Stimulated activated CD4-positive, alpha-beta T cell treated with anti-CD3 and anti-CD28 coated beads, Interleukin-1b, Interleukin-23, amount 100 ng/mL, for 1 hour (primary cell): ENCODE measurements at places on chromosomes 1 and 21.

- DNase-seq: no peak
Measured at GRCh38 chr1:240285540-240285939, 193.9 kb downstream of the FMN2 start.

DNA sequence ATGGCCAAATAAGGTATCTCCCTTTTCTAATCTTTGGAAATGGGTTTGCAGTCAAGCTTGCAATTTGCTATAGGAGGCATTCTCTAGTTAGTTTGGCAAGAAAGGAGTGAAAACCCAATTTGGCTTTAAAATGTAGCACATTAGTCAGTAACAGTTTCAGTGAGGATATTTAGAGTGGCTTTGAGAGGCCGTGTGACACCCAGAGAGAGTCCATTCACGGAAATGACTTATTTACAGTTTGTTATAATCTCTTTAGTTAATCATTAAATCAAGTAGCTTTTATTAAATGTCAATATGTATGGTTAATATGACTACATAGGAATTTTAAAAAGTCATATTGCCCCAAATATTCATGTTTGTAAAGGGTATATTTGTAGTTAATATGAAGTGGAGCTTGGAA, 9.6 kb downstream of the ZBTB18 start:
- DNase-seq: no peak

DNA sequence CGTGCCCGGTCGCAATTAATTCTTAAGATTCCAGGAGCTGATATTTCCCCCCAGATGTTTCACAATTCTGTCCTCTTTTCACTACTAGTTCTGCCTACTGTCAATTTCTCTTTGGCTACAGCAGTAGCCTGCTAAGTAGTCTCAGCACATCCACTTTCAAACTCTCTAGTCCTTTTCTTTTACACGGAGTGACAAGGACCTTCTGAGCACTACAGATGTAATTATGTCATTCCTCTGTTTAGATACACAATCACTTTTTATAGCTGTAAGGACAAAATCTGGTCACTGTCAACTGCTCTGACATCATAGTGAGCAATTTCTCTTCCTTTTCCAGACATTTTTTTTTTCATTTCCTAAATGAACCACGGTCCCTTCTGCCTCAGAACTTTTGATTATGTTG, 421.7 kb upstream of the CHRM3 start:
- no peak for DNase-seq

- DNase-seq: no peak
Measured at GRCh38 chr1:55127827-55128343, 87.3 kb downstream of the USP24 start.

DNA sequence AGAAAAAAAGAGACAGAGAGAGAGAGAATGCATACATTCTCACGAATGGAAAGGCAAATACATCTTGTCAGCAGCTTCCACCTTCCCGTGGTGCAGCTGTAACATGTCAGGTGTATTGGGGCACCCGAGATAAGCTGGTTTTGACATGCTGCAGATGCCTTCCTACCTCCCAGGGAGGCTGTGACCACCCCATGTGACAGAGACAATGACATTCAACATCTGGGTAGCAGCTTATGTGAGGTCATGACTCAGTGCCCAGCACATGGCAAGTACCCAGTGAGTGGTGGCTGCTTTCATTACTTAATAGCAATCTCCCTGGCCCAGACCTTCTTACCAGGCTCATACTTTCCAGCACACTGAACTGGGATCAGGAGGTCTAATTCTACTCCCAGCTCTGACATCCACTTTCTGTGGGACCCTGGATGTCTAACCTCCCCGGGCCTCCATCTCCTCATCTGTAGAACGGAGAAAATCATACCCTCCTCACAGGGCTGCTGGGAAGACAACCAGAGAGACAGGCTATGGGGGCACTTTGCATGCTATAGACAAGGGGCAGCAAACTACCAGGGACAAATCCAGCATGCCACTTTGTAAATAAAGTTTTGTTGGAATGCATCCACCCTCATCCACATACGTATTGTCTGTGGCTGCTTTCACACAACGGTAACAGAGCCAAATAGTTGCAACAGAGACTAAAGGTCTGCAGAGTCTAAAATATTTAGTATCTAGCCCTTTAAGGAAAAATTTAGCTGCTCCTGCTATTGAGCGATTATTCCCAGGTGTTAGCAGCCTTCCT, 38.5 kb upstream of the ZBTB40 start:
- DNase-seq: no peak

GRCh38 chr1:24528744-24529143, 26.1 kb downstream of the RCAN3 start:
- DNase-seq: no peak

DNA sequence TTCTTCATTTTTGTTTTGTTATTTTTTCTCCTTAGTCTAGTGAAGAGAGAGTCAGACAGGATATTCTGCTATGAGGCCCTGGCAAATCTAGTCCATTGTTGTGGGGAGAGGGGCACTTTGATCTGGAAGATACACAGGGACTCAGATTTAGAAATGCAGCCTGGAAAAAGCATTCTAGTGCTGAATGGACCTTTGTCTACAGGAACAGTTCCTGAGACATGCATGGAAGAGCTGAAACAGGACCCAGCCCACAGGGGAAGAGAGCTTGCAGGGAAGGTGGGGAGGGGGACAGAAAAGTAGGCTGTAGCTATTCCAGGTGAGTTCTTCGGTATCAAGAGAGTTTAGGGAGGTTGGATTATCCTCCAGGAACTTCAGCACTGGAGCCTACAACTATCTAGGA, 98.5 kb downstream of the AKT3 start:
- DNase-seq: no peak

- no peak for DNase-seq
Measured at GRCh38 chr1:218394989-218395388, 49.9 kb downstream of the TGFB2 start.

DNA sequence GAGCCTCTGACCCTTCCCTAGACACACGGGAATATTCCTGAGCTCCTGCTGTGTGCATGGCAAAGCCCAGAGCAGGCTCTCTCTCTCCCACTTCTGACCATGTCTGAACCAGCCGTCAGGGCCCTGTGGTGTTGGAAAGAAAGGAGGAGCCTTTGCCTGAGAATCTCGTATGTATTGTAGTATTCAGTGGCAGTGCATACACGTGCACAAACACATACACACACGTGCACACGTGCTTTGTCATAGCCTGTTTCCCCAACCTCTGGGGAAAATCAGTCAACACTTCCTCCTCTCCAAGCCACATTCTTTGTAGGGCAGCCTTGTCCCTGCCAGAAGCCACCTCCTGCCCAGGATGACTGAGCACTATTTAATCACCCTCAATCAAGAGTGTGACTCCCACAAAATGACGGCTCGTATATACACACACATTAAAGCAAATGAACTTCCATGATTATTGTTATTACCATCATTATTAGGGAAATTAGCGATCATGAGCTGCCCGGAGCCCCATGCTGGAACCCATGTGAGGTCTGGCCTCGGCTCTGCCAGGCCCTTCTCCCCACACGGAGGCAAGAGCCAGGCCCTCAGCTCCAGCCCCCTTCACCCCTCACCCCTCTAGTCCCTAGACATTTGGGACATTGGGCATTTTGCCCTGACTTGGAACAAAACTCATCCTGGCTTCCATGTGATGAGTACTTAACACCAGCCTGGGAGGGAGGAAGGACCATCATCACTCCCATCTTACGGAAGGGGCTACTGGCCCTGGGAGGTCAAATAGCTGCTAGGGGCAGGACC, 331.9 kb downstream of the NPHP4 start:
- no peak for DNase-seq

- no peak for DNase-seq
Measured at GRCh38 chr1:167641786-167642500, 11.9 kb downstream of the RCSD1 start.

DNA sequence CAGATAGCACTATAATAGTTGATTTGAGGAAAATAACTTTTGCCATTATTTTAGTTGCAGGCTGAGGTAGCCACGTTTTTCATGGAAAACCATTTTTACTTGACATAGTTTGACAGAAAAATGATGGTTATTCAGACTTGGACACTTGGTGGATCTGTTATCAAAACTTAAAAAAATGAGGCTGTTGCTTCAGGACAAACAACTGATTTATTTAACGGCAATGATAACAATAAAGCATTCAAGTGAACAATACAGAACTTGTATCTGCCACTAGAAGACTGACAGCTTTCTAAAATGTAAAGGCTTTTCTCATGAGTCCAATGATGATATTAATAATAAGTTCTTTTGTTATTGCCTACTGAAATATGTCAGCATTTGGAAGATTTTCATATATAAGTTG, 322.9 kb downstream of the BRINP3 start:
- DNase-seq: no peak

DNA sequence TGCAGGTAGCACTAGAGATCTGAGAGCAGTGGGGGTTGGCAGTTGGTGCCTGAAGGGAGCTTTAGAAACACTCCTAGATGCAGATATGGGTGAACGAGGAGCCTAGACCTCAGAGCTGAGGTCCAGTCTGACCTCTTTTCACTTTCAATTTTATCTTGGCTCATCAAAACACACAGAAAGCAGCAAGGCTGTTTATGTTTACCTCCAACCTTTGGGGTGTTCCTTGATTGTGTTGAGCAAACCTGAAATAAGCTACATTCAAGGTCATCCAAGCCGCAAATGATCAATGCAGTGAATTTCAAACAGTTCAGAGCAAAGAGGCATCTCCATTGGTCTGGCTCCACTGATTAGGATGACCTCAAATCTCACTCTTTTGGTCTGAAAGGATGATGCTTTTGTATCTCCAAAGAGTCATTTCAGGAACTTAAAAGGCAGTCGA, 1.3 kb downstream of the LY9 start:
- no peak for DNase-seq

DNA sequence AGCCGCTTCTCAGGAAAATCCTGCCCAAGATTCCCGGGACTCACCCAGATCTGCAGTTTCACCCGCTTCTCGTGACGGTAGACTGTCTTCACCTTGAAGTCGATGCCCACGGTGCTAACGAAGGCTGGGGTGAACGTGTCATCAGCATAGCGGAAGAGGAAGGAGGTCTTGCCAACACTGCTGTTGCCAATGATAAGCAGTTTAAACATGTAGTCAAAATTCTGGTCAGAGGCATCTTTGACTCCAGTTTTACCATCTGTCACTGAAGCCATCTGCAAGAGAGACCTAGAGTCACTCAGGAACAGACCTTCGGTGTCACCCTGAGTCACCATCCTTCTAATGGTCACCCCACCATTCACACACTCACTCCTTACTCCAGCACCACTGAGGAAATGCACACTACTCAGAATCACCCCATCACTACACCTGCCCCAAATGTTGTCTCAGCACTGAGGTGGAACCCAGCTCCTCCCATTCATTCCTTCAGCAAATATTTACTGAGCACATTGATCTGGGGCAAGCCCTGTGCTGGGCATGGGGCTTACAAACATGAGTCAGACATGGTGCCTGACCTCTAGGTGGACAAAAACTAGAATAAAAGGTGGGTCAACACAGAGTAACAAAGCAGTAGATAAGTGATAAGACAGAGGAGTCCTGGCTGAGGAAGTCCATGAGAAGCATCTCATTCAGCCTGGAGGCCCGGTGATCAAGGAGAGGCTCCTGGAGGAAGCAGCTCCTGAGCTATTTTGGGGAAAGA, 13.5 kb downstream of the RAB3B start:
- DNase-seq: no peak

GRCh38 chr21:27532076-27532475, 565.2 kb upstream of the ADAMTS5 start:
- no peak for DNase-seq

- no peak for DNase-seq
Measured at GRCh38 chr1:178609015-178609414, 96.1 kb downstream of the TEX35 start.

GRCh38 chr1:19029191-19030085, 73.0 kb upstream of the IFFO2 start:
- no peak for DNase-seq

- DNase-seq: no peak
Measured at GRCh38 chr1:220748089-220748934, at the start of gene MTARC2. Gene MTARC2, plus strand, starts transcription at chr1:220748322. Its CDS starts 210 bp downstream, at chr1:220748532.

DNA sequence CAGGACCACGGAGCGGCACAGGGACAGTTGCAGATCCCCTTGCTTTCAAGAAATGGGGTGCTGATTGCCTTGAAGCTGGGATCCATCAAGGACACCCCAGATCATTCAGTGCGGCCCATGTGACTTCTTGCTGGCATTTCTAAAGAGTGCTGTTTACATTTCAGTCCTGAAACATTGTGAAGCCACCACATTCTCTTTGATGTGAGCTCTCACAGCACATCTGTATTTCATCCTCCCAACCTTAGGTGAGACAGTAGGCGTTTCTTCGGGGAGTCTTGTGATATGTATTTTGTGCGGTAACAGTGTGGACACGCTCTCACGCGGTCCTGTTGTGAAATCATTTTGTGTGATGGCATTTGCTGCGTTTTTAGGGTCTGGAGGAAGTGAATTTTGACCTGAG, 57.2 kb downstream of the CACHD1 start:
- no peak for DNase-seq

DNA sequence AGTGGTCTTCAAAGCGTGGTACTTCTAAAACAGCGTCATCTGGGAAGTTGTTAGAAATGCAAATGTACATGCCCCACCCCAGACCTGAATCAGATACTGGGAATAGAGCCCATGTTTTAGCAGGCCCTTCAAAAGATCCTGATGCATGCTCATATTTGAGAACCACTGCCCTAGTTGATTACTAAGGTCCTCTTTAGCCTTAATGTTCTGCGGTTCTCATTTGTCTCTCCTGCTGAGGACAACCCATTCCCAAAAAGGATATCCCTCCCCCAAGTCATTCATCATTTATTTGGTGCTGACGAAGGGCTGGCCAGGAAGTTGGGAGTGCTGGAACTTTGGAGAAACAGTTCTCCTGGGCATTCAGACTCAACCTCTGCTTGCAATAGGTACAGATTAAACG, 92.4 kb upstream of the RALGPS2 start:
- no peak for DNase-seq

- DNase-seq: no peak
Measured at GRCh38 chr1:115630342-115630741, 11.4 kb upstream of the VANGL1 start.

GRCh38 chr1:77412820-77413530, 131.2 kb downstream of the AK5 start:
- DNase-seq: no peak

DNA sequence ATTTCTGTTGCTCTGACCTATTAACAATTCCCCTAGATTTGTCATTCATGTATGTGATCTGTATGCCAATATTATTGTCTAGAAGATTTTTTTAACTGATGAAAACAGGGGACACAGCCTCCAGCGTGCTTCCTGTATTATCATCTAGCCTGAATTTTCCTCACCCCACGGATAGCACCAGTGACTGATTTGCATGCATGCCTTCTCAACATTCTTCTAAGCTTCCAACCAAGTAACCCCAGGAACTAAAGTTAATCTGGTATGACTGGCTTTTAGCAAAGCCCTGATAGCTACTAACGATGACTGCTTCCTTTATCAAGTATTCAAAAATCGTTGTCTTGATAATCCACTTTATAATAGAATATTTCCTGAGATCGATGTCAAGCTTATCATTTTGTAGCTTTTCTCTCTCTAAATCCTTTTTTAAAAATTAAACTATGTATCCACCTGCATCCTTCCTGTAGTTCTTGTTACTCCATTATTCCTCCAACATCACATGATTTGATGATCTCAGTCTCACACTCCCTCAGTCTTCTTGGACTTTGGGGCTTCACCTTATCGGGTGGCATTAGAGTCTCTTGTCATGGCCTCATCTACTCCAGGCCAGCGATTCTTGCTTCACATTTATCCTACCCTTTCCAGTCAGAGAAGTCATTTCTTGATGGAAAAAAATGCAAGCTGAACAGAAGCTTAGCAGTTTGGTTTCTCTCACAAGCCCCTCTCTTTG, 19.0 kb downstream of the BCAR3 start:
- no peak for DNase-seq

GRCh38 chr21:41289431-41289830, 27.2 kb upstream of the FAM3B start:
- no peak for DNase-seq
